H54 (cell line): ENCODE measurements at places on chromosomes 6 and 20.

DNA sequence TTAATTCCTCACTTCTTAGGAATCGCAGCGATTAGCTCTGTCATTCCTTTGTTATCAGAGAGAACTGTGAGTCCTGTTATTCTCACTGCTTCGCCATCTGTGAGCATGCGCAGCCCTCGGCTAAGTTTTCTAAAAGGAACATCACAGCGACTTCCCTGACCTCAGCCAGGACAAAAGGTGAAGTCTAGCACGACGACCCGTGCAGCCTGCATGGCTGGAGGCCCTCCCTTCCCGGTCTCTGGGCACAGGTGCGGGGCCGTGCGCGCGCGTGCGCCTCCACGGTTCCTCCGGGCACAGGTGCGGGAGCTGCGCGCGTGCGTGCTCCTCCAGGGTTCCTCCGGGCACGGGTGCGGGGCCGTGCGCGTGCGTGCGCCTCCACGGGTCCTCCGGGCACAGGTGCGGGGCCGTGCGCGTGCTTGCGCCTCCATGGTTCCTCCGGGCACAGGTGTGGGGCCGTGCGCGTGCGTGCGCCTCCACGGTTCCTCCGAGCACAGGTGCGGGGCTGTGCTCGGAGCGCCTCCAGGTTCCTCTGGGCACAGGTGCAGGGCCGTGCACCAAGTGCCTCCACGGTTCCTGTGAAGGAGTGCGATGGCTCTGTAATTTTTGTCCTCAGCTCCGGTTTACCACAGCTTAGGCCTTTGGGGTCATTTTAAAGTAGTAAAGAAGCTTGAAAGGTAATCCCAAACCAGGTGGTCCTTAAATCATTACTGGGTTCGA lies 212.3 kb downstream of the ERMARD start:
- no peak for DNase-seq

DNA sequence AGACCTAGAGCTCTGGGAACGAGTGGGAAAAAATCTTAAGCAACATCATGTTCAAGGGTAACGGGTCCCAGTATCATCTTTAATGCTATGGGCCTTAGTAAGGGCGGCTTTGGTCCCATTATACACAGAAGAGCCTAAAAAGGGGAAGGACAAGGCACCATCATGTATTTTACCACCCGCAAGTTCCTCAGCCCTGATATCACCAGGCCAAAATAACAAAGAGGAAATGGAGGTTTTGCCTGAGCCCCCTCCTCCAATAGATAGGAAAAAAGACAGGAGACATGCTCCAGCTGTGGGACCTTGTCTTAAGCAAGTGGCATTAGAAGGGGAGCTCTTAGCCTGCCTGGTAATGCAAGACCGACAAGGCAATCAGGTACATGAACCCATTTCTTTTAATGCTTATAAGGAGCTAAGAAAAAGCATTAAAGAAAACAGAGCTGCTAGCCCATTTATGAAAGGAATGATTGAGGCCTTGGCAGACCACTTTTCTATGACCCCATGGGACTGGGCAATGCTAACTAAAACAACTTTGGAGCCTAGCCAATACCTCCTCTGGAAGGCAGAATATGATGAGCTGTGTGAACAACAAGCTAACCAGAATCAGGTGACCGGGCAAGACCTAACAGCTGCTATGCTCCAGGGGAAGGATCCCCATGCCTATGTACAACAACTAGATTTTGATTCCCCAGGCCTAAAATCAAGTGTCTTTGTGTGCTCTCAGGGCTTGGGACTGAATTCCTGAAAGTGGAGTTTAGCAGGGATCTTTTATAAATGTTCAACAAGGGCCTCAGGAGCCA lies 23.2 kb downstream of the HLA-DPA1 start:
- DNase-seq: no peak

GRCh38 chr6:148501178-148501590 lies 158.5 kb downstream of the SASH1 start:
- DNase-seq: peak; percentile 30

GRCh38 chr6:132199343-132199742 lies 201.9 kb downstream of the MOXD1 start:
- no peak for DNase-seq

DNA sequence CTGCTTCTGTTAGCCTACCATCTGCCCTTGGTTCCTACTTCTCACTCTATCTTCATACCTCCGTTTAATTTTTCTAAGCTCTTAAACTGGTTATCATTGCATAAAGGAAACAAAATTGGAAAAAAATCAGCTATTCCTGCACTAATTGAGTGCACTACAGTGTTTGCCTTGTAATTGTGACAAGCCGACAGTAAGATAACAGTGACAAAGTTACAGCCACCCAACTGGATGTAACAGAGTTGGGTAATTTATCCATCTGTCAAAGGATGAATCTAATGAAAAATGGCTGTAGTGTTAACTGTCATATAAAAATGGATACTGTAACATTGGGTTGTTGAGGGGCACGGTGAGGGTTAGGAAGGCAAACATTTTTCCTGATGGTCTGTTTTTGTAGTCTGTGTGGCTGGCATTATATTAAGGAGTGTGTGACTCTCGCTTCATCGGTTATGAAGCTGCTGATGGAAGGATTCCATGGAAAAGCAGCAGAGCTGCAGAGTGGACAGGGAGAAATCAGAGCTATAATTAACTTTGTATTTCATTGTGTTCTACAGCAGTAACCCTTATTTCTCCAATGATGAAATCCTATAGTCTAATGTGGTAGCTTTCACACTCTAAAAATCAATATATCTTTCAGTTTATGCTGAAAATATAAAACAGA lies 12.7 kb downstream of the PBOV1 start:
- no peak for DNase-seq

DNA sequence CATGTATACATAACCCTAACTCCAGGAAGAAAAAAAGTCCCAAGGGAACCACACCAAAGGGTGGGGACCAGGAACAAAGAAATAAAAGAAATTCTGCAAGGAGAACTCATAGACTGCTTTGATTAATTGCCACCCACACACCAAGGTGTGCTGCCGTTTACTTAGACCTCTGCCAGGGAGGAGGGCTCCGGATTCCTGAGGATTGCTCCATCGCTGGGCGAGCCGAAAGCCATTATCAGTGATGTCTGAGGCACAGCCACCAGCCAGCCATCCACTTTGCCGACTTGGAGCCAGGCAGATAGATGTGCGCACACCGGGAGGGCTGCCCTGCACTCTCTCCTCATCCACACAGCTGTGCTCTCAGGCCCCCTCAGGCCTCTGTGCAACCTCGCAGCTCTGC lies 272.7 kb upstream of the FOXQ1 start:
- DNase-seq: no peak

- no peak for DNase-seq
Measured at GRCh38 chr6:169293196-169293595, 39.5 kb upstream of the THBS2 start.

GRCh38 chr20:33391722-33392415 lies 9.4 kb downstream of the CDK5RAP1 start:
- DNase-seq: no peak

DNA sequence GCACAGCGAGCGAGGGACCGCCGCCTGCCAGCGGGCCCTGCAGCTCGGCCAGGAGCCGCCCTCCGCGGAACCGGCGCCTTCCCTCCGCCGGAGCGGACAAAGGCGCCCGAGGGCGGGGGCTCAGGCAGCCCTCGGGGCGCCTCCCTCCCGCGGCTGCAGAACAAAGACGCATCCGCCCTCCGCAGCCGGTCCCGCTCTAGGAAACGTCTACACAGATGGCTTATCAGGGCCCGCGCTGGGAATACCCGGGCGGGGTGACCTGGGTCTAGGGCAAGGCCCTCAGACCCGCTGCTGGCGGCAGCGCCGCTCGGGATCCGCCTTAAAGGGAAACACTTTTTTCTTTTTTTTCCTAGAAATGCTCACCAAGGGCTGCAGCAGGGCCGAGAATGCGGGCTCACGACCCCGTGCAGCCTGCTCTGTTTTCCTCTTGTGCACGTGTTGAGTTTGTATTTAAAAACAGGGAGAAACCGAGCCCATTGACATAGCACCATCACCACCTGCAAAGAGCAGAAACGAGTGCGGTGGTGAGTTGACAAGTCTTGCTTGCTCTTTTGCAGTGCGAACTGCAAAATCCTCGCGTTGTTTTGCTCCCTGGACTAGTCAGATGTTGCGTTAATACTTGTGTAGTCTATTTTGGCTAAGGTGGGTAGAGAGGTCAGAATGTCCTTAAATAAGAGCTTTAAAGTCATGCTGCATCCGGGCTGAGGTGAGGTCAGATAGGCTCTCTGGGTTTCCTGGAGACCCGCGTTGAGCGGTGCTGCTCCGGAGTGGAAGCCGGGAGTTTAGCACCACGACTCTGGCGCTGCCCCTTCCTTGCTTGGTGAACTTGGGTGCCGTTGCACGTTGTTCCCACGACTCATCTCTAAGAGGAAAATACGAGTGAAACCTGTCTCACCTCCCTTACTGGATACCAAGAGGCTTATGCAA lies 1.1 kb upstream of the RPS6KA2 start:
- peak; percentile 41 for DNase-seq

DNA sequence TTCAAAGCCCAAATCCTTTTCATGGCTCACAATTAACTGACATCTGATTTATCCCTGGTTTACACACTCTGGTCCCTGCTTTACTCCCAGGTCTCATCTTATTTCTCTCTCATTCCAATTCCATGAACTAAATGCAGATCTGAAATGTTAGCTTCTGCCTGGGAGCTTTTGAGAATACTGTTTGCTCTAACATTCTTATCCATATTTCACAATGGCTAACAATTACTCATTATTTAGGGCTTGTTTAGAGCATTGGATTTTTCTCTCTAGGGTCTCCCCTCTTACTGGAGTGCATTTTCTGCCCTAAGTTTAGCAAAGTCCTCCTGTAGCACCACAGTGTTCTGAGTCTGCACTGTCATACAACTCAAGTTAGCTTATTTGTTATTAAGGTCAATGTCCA lies 121.5 kb upstream of the HCRTR2 start:
- no peak for DNase-seq

DNA sequence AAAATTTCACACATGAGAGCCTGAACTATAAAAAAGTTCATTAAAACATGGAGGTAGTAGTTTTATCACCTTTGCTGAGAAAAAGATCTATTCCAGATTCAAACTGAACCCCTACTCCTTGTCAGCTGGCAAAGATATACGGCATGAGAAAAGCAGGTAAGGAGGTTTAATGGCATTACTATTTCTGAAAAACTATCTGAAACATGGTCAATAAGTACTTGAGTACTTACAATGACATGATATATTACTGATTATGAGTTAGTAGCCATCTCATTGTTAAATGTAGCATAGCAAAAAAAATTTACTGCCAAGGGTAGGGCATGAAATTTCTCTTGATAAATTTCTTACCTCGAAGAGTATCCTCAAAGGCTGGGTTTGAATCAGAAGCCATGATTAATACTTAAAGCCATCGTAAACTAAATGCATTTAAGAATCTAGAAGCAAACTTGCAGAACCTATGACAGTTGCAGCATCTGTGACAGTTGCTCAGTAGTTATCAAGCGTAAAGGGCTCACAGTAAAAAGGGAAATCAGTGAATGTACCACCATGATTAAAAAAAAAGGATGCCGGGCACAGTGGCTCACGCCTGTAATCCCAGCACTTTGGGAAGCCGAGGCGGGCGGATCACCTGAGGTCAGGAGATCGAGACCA lies 8.7 kb downstream of the SLC17A5 start:
- no peak for DNase-seq

DNA sequence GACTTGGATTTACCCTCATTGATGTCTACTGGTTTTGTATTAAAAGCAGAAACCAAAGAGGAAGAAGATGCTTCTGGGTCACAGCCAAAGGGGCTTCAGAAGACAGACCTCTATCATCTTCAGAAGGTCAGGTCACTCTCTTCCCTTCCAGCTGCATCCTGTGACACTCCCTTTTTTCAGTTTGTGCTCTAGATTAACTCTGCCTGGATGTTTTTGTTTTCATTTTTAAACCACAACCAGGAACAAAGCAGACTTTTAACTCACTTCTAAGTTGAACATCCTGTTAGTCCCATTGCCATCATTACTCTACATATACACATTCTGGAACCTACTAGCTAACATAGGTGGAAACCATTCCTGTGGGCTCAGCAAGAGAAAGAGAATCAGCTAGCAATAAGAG lies 45.2 kb downstream of the AKIRIN2 start:
- no peak for DNase-seq

- no peak for DNase-seq
Measured at GRCh38 chr6:13331516-13332348, 3.4 kb upstream of the TBC1D7 start.

- no peak for DNase-seq
Measured at GRCh38 chr20:24936526-24937407, 12.3 kb upstream of the CST7 start.

GRCh38 chr6:63923139-63923739 lies 287.6 kb downstream of the PHF3 start:
- DNase-seq: no peak

DNA sequence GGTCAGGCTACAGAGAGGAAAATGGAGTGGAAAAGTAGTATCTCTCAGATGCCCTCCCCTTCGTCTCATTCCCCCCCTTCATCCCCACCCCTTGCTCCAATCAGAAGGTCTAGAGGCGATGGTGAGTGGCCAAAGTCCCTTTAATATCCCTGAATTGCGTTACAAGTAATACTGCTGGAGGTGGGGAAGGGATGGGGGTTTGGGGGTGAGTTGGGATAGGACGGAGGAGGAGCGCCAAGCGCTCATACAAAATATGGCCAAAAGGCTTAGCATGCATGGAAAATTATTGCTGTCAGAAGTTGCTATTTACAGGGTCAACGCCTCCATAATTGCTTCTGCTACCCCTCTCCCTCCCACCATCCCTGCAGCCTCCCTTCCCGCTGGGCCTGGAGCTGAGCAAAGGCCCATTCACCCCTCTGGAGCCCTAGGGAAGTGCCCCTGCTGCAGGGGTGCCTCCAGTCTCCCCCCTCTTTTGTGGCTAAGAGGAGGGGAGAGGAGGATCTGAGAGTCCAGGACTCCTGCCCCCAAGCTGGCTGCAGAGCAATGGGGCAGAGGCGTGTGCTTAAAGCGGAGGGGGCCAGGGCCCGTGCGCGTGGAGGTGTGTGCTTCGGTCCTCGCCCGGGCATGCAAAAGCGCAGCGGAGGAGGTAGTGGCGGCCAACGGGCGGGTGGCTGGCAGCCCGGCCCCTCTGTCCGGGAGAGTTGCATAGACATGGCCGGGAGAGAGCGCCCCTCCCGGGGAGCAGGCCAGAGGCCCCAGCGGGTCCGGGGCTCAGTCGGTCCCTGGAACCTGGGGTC lies 8.7 kb upstream of the SRXN1 start:
- DNase-seq: no peak

DNA sequence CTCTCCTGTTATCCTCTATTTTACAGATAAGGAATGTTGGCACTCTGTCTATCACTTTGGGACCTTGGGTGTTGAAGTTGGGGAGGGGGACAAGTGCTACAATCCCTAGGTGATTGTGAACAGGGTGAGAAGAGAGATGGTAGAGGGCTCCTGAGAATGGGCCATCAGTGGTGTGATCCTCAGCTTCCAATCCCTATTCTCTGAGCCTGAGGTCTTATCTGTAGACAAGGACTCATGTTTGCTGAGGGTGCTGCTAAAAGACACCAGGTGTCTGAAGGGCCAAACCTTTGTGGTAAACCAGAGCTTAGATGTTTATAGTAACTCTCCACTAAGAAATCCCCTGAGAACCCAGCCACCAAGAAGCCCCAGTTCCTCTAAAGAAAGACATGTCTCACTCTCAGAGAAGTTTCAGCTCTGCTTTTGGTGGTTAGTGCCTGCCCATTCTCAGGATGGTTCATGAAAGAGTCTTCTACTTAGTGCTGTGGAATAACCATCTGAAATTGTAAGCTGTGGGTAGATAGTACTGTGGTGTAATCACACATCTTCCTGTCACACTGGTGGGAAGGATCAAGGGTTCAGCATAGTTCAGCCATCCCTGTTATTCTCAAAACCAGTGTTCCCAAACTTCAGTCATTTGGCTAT lies 58.2 kb upstream of the IL20RA start:
- DNase-seq: no peak
